Activated CD8-positive, alpha-beta memory T cell treated with anti-CD3 and anti-CD28 coated beads, Interleukin-2, amount 50 U/mL, for 4 hours (primary cell): ENCODE measurements at places on chromosomes 16 and 17.

GRCh38 chr17:64774888-64775540 is 112.9 kb upstream of the SMURF2 start:
- DNase-seq, result no peak

DNA sequence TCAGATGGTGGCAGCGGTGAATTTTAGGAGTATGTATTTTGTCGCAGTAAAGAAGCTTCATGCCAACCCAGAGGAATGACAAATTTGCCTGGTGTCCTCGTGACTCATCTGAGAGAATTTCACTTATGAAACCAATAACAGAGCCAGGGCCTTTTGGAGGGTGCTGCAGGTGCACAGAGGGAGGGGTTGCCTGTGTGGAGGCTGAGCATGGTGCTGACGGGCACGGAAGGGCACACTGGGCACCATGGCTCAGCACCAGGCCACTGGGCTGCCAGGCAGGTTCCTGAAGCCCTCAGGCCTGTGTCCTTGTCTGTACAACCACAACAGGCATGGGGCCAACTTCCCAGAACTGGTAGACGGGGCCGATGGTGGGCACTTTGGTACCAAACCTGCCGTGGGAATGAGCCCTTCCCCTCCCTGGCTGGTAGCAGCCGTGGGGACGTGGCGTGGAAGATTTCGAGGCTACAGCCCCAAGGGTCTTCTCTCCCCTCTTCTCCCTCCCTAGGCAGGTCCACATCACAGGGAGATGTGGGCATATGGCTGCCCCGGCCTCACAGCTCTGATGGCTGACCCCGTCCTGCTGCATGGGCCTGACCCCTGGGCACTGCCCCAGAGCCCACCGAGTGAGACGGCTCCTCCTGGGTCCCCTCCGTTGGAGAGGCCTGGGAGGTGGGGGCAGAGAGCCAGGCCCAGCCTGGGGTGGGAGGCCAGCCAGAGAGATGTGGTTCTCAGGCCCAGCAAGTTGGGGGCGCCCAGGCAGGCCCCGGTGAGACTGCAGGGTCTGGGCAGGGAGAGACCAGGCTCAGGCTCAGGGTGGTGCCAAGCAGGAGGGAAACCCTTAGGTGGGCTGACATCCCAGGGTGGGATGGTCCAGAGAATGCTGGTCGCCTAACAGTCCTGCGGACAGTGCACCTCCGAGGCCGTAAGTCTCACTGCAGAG is 30.2 kb upstream of the ZNF469 start:
- DNase-seq, result no peak

DNA sequence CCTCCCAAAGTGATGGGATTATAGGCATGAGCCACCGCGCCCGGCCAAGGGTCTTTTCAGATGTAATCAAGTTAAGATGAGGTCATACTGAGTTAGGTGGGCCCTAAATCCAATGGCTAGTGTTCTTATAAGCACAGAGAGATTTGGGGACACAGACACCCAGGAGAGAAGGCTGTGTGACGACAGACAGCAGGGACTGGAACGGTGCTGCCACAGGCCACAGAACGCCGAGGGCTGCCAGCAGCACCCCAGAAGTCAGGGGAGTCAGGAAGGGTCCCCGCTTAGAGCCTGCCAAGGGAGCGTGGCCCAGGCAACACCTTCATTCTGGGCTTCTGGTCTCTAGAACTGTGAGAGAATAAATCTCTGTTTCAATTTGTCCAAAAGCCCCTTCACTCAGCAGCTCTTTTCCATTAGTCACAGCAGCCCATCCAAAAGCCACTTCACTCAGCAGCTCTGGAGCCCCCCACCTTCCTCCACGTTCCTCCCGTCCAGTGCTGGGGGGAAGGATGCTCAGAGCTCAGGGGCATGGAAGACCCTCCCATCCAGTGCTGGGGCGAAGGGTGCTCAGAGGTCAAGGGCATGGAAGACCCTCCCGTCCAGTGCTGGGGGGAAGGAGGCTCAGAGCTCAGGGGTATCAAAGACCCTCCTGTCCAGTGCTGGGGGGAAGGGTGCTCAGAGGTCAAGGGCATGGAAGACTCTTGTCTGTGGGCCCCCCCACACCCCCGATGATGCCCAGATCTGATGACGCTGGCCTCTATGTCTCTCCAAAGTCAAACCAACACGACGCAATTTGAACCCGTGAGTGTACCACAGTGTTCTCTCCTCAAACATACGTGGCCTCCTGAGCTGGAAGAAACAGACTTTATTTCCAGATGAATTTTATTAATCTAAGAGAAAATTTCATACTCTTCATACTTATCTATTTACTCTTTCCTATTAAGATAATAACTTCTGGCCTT is 11.9 kb downstream of the RAB40B start:
- no peak for DNase-seq

DNA sequence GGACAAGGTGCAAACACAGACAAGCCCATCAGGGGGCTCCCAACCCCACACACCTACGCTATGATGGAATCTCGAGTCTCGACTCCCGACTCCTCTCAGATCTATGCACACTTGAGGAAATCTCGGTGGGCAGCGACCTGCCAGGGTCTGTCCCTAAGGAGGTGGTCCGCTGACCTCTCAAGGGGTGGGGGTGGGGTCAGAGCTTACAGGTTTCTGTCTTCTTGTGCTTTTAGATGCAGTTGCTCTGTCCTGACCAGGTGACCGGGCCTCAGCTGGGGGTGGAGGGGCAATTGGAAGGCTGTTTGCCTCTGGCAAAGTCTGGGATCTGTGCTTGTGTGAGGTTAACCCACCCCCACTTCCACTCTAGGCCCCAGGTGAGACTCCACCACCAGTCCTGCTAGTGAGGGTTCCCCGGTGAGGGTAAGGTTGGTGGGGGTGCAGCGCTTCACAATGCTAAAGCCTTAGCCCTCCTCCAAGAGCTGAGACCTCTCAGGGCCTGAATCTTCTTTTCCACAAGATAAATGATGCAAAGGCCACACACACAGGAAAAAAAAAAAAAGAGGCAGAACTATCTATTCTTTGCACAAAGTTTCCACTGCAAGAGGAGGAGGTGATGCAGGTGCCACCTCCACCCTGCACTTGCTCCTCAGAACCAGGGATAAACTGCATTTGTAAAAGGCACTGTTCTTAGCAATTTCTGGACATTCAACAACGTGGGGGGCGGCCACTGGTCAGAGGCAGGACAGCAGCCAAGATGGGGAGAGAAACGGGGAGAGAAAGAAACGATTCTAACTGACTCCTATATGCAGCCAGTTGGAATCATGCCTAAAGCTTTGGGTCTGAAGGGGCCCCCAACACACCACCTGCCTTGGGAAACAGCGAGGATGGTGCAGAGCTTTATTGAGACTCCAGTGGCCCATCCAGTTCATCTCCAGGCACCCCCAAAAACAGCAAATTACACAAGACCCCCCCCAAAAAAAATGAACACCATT is 4.1 kb downstream of the CISD3 start:
- no peak for DNase-seq

DNA sequence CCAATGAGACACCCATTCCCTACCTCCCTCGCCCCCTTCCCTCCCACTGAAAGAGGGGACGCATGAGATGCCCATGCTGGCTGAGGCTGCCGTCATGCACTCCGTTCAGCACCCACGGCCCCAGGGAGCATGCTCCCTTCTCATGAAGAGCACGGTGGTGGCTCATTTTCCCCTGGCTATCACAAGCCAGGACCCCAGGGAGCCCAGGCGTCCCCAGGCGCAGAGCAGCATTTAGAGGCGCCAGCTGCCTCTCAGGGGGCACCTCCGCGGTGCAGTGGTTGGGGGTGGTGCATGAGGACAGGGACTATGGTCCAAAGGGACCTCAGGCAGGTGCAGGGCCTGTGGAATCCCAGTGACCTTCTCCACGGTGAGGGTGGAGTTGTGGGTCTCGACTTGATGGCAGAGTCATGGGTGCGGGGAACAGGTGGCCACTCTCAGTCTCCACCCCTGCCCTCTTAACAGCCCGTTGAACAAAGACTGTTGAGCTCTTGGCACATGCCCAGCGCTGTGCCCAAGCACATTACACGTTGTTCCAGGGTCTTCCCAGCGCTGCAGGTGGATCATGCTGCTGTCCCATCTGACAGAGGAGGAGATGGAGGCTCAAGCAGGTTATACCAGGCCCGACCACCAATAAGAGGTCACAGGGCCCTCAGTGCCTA is 13.6 kb downstream of the KIF19 start:
- DNase-seq, result no peak

DNA sequence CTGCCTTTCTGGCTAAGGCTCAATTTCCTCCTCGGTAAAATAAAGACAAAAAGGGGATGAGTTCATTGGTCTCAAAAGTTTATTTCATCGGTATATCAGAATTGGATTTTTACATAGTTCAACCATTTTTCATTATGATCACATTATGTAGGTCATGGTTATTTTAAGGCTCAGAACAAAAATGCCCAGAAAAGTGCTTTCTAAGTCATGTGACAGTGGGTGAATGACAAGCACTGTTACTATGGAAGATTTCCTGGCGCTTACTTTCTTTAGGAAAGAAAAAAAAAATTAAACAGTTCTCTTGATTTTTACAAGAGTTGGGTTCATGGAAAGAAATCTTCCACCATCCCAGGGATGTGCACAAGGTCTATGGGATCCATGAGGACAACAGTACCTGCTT is 117.9 kb upstream of the CES5A start:
- no peak for DNase-seq

- DNase-seq, result no peak
Observed at GRCh38 chr16:154217-155030, 2.0 kb downstream of the HBZ start.
